ENCODE measurements at places on chromosomes 1 and 21.

GRCh38 chr1:25711555-25712298 is 88.3 kb upstream of the SELENON start:
- DNase-seq = no peak

GRCh38 chr1:103517380-103518047 is 8.0 kb upstream of the RNPC3 start:
- peak; percentile 3 for DNase-seq

- peak; percentile 34 for DNase-seq
Measured at GRCh38 chr1:59178339-59179187, 118.3 kb upstream of the FGGY start.

DNA sequence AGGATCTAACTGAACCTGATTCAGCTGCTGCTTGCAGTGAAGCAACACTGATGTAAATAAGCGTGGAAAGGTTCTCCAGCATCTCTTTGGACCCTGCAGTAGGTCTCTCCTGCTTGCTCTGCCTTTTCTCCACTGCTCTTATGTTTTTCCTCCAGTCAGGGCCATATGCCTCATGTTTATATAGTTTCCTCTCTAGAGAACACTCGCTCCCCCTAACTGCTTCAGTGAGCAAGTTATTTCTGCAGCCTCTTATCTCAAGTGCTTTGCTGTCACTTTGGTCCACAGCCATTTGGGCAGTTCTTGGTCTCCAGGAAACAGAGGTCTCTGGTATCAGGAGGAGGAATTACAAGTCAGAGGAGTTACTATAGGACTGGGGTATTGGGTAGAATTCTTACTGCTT is 5.3 kb downstream of the PRUNE1 start:
- no peak for DNase-seq

GRCh38 chr1:118627435-118627834 is 360.7 kb downstream of the TBX15 start:
- DNase-seq = no peak

DNA sequence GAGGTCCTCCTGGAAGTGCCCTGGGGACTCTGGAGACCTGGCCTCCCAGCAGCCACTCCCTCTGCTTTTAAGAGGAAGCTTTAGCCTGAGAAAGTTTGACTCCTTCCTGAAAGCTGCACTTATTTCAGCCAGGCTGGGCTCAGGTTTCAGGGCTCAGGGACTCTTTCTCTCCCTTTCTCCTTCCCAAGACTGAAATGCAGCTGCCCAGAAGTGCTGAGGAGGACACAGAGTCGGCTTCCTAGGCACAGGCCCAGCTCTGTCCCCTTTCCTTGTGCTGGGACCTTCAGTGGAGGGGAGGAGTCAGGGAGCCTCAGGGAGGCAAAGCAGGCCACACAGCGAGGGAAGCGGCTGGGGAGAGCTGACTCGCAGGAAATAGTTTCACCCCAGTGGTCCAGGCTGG is 137.3 kb downstream of the NAV1 start:
- DNase-seq = peak; percentile 34

GRCh38 chr21:24096651-24097050 is 1510.6 kb downstream of the MRPL39 start:
- no peak for DNase-seq

- peak; percentile 48 for DNase-seq
Measured at GRCh38 chr21:44925378-44925755, 4.7 kb upstream of the ITGB2 start.

GRCh38 chr1:221708987-221709386 is 32.9 kb downstream of the DUSP10 start:
- DNase-seq = peak; percentile 67

GRCh38 chr1:97680470-97680869 is 240.4 kb downstream of the DPYD start:
- DNase-seq = no peak

- DNase-seq = no peak
Measured at GRCh38 chr1:212002536-212002935, 32.8 kb downstream of the INTS7 start.

DNA sequence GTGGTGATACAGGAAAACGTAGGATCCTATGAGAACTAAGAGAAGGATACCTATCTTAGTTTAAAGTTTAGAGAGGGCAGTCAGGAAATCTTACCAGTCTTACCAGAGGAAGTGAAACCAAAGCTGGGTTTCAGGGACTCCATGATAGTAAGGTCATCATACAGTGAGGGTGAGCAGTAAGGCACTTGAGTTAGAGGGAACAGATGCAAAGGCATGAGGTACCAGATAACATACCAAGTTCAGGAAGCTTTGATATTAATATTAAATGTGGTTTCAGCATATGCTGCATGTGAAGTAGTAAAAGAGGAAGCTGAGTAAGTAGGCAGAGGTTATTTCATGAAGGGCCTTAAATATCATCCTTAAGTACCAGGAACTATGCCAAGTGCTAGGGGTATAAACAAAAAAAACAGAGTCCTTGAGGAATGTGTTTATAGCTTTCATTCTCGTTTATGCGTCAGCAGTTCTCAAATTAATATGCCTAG is 16.9 kb downstream of the ATG4C start:
- DNase-seq = peak; percentile 2

DNA sequence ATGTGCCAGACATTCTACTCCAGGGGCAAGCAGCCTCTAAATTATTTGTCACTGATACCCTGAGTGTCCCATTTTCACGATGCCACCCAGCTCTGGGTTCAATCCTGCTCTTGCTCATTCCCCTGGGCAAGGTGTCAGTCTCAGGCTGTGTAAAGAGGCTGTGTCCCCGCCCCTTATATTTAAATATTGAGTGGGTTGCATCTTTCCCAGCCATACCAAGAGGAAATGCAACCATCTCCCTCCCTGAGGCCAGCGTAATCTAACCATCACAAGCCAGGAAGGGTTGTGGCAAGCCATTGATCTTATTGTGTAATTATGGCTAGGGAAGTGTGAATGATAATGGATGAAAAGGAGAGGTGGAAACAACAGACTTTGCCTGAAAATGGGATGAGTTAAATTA is 54.7 kb upstream of the CLDN14 start:
- DNase-seq = no peak

DNA sequence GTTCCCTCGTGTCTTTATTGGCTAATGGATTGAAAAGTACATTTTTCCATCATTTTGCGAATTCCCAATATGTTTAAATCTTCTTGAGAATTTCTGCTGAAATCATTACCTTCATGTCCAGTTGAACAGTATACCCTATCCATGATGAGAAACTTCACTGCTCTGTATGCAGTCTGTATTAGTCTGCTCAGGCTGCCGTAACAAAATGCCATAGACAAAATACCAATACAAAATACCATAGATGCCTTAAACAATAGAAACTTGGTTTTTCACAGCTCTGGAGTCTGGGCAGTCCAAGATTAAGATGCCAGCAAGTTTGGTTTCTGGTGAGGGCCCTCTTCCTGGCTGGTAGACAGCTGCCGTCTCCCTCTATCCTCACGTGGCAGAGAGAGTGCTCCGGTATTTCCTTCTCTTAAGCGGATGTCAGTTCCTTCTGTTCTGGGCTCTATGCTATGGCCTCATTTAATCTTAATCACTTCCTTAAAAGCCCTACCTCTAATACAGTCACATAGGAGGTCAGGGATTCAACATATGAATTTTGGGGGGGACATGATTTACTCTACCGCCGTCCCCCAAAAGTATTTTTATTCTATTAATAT is 27.0 kb downstream of the CXADR start:
- no peak for DNase-seq

DNA sequence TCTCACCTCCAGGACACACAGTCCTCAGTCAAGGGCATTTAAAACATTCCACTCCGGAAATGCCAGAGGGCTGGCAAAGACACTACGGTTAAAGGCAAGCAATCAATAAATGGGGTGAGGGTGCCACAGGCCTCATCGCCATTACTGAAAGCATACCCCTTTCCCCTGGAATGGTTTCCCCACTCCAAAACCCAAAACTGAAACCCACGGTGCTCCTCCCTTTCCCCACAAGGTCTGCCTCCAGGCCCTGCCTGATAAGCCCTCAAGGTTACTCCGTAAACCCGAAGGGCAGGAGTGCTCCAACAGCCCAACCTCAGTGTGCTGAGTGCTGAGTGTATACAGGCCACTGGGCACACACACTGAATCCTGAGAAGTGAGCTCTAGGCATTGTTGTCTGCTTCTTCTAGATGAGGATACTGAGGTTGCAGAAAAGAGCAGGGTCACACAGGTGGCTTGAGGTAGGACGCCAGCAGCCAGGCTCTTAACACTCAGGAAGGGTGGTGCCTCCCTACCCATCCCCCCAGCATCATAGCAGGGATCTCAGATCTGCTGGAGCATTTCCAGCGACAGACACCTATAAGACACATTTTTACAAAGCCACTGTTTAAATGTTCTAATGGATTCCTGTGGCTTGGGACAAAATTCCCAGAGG is 29.0 kb downstream of the SSBP3 start:
- peak; percentile 33 for DNase-seq

- DNase-seq = no peak
Measured at GRCh38 chr21:45995686-45996179, 14.2 kb downstream of the COL6A1 start.

- no peak for DNase-seq
Measured at GRCh38 chr1:2821966-2822620, 20.6 kb upstream of the TTC34 start.

GRCh38 chr1:67407498-67407897 is 22.7 kb downstream of the SERBP1 start:
- no peak for DNase-seq

- DNase-seq = peak; percentile 73
Measured at GRCh38 chr21:14880922-14881321, 183.9 kb downstream of the NRIP1 start.

DNA sequence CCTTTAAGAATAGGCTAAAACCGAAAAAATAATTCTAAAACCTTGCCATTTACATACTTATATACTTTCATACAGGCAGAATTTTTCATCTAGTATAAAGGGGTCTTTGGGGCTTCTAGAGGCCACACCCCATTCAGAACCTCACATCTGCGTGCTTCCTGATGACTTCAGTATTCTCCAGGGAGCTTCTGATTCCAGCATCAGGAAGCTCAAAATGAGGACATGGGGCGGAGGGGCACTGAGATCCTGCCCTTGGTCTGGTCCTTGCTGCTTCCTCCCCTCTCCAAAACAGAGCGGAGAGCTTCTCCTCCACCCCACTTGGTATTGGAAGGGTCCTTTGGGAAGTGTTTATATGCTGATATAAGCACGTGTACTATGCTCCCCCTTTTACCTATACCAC is 13.8 kb downstream of the PAX7 start:
- DNase-seq = no peak

DNA sequence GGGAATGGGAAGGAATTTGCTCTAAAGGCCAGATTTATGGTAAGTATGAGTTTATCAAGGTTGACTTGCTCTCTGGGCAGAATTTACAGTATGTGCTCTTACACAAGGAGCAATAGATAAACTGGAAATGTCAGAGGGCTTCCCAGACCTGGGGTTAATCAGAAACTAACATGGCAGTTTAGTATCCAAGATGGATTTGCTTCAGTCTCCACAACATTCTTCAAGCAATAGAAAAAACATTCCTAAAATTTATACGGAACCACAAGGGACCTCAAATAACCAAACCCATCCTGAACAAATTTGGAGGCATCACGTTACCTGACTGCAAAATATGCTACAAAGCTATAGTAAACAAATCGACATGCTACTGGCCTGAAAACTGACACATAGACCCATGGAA is 606.7 kb upstream of the CHRM3 start:
- DNase-seq = peak; percentile 11

DNA sequence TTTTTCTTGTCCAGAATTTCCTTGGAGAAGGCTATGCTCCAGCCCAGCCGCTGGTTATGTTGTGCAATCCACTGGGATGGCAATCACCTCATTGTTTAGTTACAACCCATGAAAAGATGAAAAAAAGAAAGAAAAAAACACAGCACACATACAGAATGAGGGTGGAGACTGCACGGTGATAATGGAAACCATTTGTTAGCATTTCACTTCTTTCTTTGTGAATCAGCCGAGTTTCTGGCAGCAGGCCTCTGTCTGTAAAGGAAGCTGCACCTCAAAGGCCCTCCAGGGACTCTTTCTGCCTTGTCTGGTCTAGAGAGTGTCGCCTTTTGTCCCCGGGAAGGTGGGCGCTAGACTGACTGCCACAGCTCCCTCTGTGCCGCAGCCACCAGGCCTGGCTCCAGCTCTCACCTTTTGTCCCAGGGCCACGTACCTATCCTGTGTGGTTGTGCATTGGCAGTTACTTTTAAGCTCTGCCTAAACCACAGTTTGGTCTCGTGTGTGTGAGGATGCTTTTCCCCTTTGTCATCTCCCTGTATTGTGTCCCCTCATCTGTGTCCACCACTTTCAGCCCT is 35.6 kb downstream of the NGF start:
- DNase-seq = peak; percentile 97

- DNase-seq = no peak
Measured at GRCh38 chr1:47853852-47854251, 143.3 kb downstream of the TRABD2B start.

DNA sequence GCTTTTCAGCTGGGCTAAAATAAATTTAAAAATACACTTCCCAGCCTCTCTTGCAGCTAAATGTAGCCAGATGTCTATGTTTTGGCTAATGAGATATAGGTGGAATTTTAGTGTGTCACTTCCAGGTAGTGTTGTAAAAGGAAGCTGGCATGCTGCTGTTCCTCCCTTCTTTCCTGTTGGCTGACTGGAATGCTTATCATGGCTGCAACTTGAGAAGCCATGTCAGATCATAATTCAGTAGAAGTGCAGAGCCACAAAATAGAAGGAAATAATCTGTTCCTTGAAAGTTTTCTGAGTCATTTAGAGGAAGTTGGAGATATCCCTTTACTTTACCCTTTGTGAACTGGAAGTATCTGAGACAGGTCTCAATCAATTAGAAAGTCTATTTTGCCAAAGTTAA is 10.9 kb upstream of the RBM15 start:
- no peak for DNase-seq

- DNase-seq = no peak
Measured at GRCh38 chr1:19922015-19922688, 1.3 kb downstream of the PLA2G2E start.

GRCh38 chr21:42555756-42556438 is 42.2 kb downstream of the SLC37A1 start:
- DNase-seq = no peak

GRCh38 chr21:45299864-45300785 is 12.4 kb upstream of the POFUT2 start:
- DNase-seq = peak; percentile 72

GRCh38 chr1:175129997-175130648 is 62.5 kb downstream of the KIAA0040 start:
- DNase-seq = peak; percentile 16

DNA sequence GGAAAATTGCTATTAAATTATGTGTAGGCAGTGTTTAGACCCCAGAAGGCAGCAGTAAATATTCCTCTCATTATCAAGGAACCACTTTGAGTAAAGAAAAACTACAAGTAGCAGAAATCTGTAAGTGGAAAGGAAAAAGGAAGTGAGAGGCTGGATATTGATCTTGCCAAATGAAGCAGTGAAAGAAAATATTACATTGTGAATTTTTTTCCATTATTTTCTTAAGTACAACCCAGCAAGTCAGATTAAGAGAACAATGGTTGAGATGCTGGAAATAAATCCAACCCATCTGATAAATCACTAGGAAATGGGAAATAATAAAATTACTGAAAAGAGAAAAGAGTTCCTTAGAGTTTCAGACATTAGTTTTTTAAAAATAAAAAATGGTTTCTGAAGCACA is 106.7 kb downstream of the HMCN1 start:
- DNase-seq = no peak
